ENCODE measurements at places on chromosomes 6 and 20. TPM values are rescaled to one million over a fixed set of nuclear protein-coding genes. Genes with fewer than 3 reads are reported as not detected.

ACTL10 gene
- total RNA-seq, result 1.7 TPM

CNBD2 gene
- total RNA-seq, result 1.1 TPM

DSE gene
- 148 TPM for total RNA-seq

RIN2 gene
- 27.7 TPM for total RNA-seq

LAMP5 gene
- not detected for total RNA-seq

TMEM170B gene
- total RNA-seq, result 0.34 TPM

ROS1 gene
- total RNA-seq, result under 0.01 TPM

SIM1 gene
- not detected for total RNA-seq

IRF4 gene
- under 0.01 TPM for total RNA-seq

ELOVL4 gene
- total RNA-seq, result 13.7 TPM

ULBP3 gene
- total RNA-seq, result 9.8 TPM

ALDH8A1 gene
- 0.36 TPM for total RNA-seq

MUC22 gene
- total RNA-seq, result not detected

GSTA3 gene
- not detected for total RNA-seq

TFEB gene
- total RNA-seq, result 6.5 TPM

ARMH2 gene
- total RNA-seq, result not detected

HLA-DQA2 gene
- total RNA-seq, result not detected

ADTRP gene
- total RNA-seq, result 25.3 TPM

DLL1 gene
- 6.1 TPM for total RNA-seq

FLRT3 gene
- 34.2 TPM for total RNA-seq

SYCP2L gene
- 2.4 TPM for total RNA-seq

OR2B6 gene
- not detected for total RNA-seq

CDKAL1 gene
- 24.5 TPM for total RNA-seq

HCRTR2 gene
- not detected for total RNA-seq

BPIFB4 gene
- not detected for total RNA-seq

SIRPB2 gene
- 0.21 TPM for total RNA-seq

POU3F2 gene
- not detected for total RNA-seq

KPNA5 gene
- 5.5 TPM for total RNA-seq

SMLR1 gene
- not detected for total RNA-seq

KCNK15 gene
- 0.14 TPM for total RNA-seq

HRH3 gene
- total RNA-seq, result not detected

CFAP61 gene
- 0.34 TPM for total RNA-seq

PIGT gene
- total RNA-seq, result 35.4 TPM

FERMT1 gene
- total RNA-seq, result 80.4 TPM

WASF1 gene
- total RNA-seq, result 8.2 TPM

ZFAND3 gene
- 41.4 TPM for total RNA-seq

LZTS3 gene
- 14.4 TPM for total RNA-seq

RRAGD gene
- total RNA-seq, result 5.1 TPM

ENPP1 gene
- 0.07 TPM for total RNA-seq

DEFB118 gene
- not detected for total RNA-seq

EGFL8 gene
- total RNA-seq, result 1.3 TPM

L3MBTL3 gene
- 17.8 TPM for total RNA-seq

SLC17A2 gene
- total RNA-seq, result not detected

BAK1 gene
- total RNA-seq, result 33.5 TPM

HLA-DRA gene
- total RNA-seq, result 1.1 TPM

SLC24A3 gene
- 0.36 TPM for total RNA-seq

CEP57L1 gene
- total RNA-seq, result 16.0 TPM

TRIM27 gene
- total RNA-seq, result 46.1 TPM

GTSF1L gene
- total RNA-seq, result not detected

WFDC2 gene
- 12.0 TPM for total RNA-seq

PPDPF gene
- total RNA-seq, result 58.4 TPM

TSBP1 gene
- not detected for total RNA-seq

All from nasal cavity respiratory epithelium epithelial cell of viscerocranial mucosa (primary cell).